RWPE1 (cell line): ENCODE measurements at places on chromosomes 12 and 14.

GRCh38 chr14:94139006-94139405 is 9.6 kb upstream of the IFI27L2 start:
- no peak for DNase-seq

GRCh38 chr14:24673534-24674203 is 39.7 kb upstream of the GZMB start:
- peak; percentile 42 for DNase-seq

GRCh38 chr12:93243689-93244513 is 133.8 kb upstream of the NUDT4 start:
- peak; percentile 56 for DNase-seq

DNA sequence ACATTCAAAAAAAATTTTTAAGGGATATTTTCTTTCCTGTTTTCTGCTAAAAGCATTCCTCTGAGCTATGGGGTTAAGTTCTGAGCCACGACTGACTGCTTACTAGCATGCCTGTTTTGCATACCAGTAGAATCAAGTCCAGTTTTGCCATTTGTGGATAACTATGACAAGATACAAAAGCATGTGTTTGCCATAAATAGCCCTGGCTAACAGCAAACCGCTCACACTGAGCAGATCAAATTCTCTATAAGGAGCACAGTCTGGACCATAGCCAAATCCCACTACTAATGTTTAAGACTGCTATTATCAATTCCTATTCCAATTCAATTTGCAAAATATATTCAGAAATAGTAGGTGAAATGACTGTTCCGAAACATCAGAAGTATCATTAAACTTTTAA is 3.2 kb downstream of the CFL2 start:
- DNase-seq, result peak; percentile 34

DNA sequence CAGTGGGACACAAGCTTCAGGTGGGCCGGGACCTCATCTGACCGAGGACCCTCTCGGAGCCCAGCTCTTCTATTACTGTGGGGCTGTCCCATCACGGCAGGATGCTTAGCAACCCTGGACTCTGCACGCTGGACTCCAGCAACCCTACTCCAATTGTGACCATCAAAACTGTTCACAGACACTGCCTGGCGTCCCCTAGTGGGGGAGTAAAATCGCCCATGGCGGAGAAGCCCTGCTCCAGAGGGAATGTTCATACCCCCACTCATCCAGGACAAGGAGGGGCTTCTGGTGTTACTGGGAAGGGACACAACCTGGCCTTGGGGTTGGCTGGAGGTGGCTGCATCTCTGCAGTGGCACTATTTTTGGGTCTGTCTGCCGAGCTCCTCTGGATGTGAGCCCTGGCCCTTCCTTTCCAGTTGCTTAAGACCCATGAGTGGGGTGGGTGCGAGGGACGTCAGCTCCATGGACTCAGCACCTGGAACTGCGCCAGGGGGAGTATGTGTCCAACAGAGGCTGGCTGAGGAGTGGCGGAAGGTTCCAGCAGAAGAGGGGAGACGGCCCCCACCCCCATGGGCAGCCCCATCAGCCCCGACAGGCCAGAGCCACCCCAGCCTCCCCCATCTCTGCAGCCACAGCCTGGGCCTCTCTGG is 103.8 kb downstream of the RFLNA start:
- no peak for DNase-seq

GRCh38 chr14:56280843-56281242 is 162.6 kb downstream of the PELI2 start:
- no peak for DNase-seq

- no peak for DNase-seq
These were observed 204.5 kb downstream of the ERC1 start for GRCh38 chr12:1195513-1195912.

GRCh38 chr12:6827437-6827911 is 733 bp upstream of the P3H3 start:
- DNase-seq, result peak; percentile 75

GRCh38 chr14:90660865-90661570 is 155.2 kb downstream of the TTC7B start:
- DNase-seq, result no peak

- peak; percentile 28 for DNase-seq
These were observed at the start of gene NTN4 for GRCh38 chr12:95790033-95790916. NTN4 (minus strand) TSS chr12:95790764; CDS start chr12:95790309, 455 bp downstream.

GRCh38 chr12:116540622-116541152 is 18.5 kb upstream of the MAP1LC3B2 start:
- DNase-seq, result no peak

DNA sequence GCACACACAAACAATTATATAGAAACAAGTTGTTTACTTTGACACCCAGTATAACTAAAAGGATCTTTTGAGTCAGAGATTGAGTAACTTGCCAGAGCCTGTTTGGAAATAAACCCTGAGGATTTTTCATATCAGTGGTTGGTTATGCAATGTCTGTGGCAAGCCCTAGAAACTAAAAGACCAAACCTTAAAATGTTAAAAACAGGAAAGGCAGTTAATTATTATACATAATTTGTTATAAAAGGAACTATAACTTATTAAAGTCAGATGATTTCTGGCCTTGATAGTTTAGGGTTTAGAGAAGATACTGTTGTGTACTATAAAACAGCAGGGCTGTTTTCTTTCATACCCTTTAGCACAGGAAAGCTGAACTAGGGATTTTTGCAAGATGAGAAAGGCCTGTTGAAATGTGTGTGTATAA is 44.1 kb downstream of the PSEN1 start:
- peak; percentile 57 for DNase-seq

- peak; percentile 88 for DNase-seq
These were observed at the start of gene C1S for GRCh38 chr12:7060353-7060954. C1S (plus strand) TSS chr12:7060718; CDS start chr12:7061913, 1,195 bp downstream.

- DNase-seq, result no peak
These were observed 74.3 kb downstream of the FAR2 start for GRCh38 chr12:29223426-29223825.

GRCh38 chr12:3019005-3019680 is 58.0 kb upstream of the TSPAN9 start:
- DNase-seq, result no peak

- no peak for DNase-seq
These were observed 161.3 kb downstream of the GXYLT1 start for GRCh38 chr12:41983394-41983793.

DNA sequence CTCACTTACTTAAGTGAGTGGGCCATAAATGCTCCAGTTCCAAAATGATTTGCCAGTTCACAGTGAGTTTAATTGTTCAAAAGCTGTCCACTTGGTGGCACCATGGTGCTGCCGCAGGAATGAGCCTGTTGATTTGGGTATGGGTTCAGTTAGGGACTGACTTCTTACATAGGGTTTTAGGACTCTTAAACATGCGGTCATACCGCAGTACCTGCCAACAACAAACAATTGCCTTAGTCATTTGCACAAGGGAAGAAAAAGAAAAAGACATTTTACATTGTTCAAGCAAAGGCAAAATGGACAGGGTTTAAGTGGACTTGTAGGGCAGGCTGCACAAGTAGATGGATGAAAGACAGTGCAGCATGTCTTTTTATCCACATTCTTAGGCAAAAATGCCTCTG is 80.0 kb upstream of the DBX2 start:
- peak; percentile 51 for DNase-seq

DNA sequence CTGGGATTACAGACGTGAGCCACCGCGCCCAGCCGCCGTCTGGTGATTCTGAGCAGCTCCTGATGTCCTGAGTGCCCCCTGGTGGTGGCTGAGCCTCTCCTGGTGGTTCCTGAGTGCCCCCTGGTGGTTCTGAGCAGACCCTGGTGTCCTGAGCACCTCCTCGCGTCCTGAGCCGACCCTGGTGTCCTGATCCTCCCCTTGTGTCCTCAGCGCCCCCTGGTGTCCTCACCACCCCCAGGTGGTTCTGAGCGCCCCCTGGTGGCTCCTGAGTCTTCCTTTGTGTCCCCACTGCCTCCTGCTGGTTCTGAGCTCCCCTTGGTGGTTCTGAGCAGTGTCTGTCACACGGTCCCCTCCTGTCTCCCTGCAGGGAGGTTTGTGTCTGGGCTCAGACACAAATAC is 1304.9 kb downstream of the TMEM121 start:
- no peak for DNase-seq

- peak; percentile 85 for DNase-seq
These were observed 9.2 kb upstream of the INF2 start for GRCh38 chr14:104680056-104680805.

- no peak for DNase-seq
These were observed 57.0 kb downstream of the SMUG1 start for GRCh38 chr12:54131641-54132280.

GRCh38 chr12:3421191-3421978 is 69.6 kb upstream of the PRMT8 start:
- no peak for DNase-seq

- DNase-seq, result no peak
These were observed 15.0 kb upstream of the LTBP2 start for GRCh38 chr14:74627076-74627475.

- DNase-seq, result no peak
These were observed 5.3 kb upstream of the HNF1A start for GRCh38 chr12:120972870-120973543.

GRCh38 chr12:91529829-91530228 is 347.2 kb upstream of the DCN start:
- DNase-seq, result peak; percentile 36

DNA sequence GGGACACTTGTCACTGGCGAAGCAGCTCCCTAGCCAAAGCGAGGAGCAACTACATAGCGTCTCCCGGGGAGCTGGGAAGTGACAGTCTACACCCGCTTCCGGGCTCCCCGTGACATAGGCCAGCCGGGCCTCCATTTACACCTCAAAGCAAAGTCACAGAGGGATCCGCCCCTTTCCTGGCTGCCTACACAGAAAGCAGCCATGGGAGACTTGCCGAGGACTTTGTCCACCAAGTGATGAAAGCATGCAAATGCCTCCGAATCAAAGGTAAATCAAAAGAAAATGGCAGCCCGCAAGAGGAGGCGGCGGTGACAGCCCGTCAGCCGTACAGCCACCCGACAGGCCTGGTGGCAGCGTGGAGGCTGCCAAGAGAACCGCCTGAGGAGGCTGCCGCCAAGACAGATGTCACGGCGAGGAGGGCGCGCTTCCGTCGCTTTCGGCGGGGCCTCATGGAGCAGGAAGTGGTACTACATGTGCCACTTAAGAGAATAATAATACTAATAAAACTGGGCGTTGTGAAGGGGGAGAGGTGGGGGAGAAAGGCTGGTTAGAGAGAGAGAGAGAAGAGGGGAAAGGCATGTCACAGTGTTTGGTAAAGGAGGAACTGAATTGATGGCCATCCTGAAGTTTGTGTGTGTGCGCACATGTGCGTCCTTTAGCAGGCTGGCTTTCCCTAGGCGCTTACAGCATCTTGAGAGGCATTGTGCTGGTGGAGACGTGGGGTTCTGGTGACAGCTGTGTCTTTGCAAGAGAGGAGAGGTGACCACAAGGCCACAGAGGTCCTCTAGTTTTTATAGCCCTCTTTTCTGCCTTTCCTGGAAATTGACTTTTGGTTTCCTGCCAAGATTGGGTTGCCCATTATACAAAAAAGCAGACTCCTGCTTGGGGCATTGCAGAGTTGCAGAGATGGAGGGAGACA is 661.7 kb downstream of the VRK1 start:
- no peak for DNase-seq

GRCh38 chr14:103507751-103508150 is 14.9 kb downstream of the CKB start:
- DNase-seq, result no peak

- no peak for DNase-seq
These were observed 1.9 kb upstream of the DCAF5 start for GRCh38 chr14:69154779-69155178.

- no peak for DNase-seq
These were observed 51.9 kb upstream of the PPM1H start for GRCh38 chr12:62986844-62987243.
